GDM1 (cell line): ENCODE measurements at places on chromosomes 4 and X.

- DNase-seq = no peak
Observed at GRCh38 chr4:168449719-168450452, 30.4 kb downstream of the DDX60L start.

GRCh38 chr4:2385516-2385915, 32.9 kb downstream of the ZFYVE28 start:
- no peak for DNase-seq

DNA sequence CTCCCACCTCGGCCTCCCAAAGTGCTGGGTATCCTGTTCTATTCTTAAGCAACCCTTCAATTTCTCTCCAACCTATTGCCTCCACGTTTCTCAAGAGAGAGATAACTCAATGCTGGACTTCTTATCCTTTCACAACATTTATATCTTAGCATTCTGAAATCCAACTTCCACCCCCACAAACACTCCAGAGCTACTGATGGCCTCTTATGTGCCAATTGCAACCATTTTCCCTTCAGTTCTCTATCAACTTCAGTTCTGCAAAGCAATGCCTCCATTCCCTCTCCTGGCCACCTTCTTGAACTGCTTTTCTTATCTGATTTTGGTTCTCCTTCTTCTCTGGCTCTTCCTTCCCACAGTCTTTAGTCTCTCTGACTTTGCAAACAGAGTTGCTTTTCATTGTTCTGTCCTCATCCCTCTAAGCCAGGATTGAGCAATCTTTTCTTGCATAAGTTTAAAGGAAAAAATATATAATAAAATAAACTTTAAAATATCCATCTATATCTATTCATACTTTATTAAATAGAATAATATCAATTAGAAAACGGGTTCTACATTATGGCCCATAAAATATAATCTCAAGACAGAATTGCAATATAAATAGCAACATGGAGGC, 3.6 kb upstream of the STBD1 start:
- DNase-seq = no peak

DNA sequence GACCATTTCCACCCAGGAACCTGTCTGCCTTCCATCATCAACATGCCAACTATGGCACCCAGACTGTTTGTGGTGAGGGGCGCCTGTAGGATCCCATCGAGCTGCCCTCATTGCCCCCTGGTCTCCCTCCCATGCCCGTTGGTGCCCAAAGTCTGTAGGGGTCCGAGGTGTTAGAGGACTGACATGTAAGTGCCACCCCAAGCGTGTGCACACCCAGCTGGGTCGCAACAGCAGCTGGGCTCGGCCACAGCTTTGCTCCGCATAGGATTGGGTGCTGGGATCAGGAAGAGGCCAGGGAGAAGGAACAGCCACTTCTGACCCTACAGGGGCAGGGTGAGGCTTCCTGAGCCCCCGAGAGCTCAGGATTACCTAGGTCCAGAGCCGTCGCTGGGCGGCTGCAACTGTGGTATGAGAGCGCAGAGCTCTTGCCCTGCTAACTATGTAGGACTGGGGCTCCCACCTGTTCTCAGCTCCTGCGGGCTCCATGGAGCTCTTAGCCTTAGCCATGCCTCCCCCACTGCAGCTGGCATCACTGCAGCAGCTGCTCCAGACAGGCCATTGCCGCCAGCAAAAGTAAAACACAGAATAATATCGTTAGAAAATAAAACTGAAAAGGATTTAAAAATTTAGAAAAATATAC, 1160.3 kb downstream of the FSTL5 start:
- DNase-seq = no peak

- DNase-seq = no peak
Observed at GRCh38 chr4:57865264-57865663, 755.1 kb upstream of the IGFBP7 start.

- DNase-seq = no peak
Observed at GRCh38 chrX:154012336-154012991, 7.2 kb downstream of the IRAK1 start.

GRCh38 chr4:93657527-93657926, 171.0 kb upstream of the ATOH1 start:
- DNase-seq = no peak

DNA sequence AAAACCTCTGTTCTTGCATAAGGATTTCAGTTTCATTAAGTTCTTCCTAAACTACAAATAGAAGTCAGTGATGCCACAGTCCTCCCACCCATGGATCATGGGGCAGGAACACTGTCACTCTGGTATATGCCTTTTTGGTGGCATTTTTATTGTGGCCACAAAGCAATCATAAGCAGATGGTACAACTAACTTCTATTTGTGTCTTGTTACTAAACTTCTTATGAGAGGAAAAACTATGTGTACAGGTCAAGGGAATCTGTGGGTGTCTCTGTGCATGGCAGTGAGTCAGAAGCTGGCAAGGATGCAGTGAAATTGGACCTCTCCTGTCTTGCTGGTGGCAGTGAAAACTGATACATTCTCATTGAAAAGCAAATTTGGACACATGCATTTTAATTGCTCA, 245.0 kb upstream of the GPC4 start:
- DNase-seq = no peak

GRCh38 chrX:134249241-134249640, 12.3 kb downstream of the CCDC160 start:
- no peak for DNase-seq

- DNase-seq = no peak
Observed at GRCh38 chr4:83599183-83599582, 63.3 kb downstream of the GPAT3 start.

DNA sequence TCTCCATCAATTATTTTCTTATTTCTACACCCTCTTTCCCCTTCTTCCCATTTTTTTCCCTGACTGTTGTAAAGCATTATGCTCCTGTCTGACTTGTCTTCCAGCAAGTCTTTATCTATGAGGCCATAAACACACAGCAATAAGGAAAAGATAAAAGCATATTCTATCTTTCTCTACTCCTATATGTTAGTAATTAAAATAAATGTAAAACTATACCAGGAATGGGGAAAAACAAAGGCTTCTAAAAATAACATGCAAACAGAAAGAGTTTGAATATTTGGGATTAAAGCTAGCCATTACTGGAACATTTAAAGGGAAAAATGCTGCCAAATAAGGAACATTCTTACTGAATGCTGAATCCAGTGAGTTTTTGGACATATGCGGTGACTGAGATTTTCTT, 471.7 kb upstream of the HS3ST1 start:
- DNase-seq = no peak

DNA sequence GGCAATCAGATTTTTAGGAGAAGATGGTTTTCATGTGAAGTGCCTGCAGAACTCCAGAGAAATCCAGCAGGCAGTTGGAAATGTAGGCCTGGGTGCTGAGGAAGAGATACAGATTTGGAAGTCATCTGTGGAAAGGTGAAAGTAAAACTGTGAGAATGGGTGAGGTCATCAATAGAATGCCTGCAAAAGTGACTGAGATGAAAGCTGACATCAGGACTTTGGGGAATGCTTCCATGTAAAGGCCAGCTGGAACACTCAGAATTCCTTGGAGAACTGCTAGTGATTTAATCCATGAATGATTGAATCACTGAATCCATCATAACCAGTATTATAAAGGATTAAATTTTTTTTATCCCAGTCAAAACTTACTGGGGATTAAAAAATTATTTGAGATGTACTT, 124.5 kb upstream of the GIMD1 start:
- no peak for DNase-seq

DNA sequence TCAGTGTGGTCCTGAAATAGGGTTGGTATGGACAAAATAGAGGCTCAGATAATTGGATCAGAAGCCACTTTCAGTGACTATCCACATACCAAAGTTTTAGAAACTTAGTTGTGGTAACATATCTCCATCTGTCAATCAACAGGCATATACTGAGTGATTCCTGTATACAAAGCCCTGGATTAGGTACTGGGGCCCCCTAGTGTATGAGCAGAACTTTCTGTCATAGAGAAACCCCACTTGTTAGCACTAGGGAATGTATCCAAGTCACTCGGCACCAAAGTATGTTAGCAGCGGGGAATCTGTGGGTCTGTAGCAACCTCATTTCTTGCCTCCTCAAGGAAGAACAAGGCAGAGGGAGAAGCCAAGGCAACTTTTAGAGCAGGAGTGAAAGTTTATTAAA, 50.7 kb downstream of the MAP7D3 start:
- DNase-seq = no peak

- DNase-seq = no peak
Observed at GRCh38 chrX:78378476-78379115, 51.2 kb upstream of the CYSLTR1 start.

DNA sequence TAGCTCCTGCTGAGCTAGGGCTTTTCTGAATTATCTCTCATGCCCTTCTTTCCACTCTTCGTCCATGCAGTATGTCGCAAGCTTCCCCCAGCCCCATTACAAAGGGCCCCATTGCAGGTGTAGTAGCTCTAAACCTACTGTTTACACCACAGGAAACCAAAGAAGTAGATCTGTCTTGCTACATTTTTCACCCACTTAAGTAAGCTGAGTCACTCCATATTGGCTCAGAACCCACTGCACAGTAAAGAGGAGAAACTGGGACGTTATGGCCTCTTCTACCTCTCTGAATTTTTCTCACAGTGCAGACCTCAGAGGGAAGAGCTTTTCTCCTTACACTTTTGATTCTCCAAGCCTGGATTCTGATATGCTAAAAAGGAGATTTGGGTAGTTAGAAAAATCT, 200.2 kb downstream of the SMARCA1 start:
- DNase-seq = no peak

DNA sequence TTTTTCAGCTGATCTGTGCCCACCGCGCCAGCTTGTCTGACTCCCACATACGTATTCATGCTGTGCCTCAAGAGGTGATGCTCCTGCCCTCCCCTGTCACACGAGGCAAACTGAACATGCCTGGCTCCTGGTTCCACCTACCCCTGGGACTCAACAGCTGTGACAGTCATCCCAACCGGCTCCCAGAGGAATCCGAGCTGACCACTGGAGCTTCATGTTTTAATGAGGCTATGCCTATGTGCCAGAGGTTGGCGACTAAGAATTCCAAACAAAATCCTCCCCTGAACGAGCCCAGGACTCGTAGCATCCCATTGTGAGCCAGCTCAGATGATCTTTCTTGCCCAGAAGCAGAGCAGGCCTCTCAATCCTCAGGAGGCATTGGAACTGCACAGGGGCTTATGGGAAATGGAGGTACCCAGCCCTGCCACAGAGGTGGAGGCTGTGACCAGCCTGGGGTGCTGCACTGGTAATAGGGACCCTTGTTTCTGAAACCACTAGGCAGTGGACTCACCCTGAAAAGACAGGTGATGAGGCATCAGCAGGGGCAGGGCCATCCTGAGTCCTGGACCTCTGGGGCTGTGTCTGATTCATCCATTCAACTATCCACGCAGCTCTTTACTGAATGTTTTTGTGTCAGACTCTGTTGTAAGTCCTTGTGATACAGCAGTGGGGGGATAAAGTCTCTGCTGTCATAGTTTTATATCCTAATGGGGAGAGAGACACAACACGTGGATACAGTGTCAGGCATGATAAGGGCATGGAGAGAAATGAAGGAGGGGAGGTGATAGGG, 325.0 kb downstream of the EVC2 start:
- DNase-seq = no peak

DNA sequence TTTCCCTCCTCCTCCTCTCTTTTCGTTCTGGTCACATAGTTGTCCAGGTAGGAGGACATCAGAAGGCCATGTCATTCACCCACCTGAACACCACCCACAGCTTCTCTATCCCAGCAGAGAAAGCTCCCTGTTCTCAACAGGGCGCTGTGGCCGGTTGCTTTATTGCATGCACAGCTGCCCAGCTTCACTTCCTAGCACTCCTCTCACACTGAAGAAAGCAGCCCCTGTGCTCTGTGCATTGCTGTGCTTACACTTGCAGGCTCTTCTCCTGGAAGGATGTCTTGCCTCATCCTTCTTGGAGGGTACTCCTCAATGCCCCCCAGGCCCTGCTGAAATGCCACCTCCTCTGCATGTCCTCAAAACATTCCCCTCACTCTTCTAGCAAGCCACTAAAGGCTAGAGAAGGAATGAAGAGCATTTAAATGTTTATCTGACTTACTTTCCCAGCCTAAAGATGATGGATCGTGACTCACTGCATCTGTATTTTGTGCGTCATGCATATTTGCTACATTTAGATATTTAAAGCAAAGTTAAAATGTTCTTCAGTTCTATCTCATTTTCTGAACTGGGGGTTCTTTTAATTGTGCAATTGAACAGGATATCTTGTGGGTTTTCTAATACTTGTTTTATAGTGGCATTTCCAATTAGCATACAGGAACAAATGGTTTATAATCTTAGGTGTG, 186.4 kb upstream of the PUDP start:
- no peak for DNase-seq

GRCh38 chr4:77818073-77818601, 1.0 kb downstream of the CNOT6L start:
- peak; percentile 60 for DNase-seq

DNA sequence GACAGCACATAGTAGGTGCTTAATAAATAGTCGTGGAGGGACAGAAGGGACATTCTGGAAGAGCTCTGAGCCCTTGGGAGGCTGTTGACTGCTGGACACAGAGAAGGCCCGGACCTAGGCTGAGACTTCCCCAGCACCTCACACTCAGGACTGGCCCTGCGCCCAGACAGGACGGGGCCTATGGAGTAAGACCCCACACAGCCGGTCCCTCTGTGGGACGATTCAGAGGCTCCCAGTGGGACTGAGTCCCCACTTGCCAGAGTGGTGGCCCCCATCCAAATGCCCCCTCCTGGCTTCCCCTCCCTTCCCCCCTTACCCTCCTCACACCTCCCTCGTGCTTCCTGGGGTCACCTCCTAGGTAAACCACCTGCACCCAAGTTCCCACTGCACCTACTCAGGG, 8.9 kb downstream of the ABLIM2 start:
- DNase-seq = no peak

DNA sequence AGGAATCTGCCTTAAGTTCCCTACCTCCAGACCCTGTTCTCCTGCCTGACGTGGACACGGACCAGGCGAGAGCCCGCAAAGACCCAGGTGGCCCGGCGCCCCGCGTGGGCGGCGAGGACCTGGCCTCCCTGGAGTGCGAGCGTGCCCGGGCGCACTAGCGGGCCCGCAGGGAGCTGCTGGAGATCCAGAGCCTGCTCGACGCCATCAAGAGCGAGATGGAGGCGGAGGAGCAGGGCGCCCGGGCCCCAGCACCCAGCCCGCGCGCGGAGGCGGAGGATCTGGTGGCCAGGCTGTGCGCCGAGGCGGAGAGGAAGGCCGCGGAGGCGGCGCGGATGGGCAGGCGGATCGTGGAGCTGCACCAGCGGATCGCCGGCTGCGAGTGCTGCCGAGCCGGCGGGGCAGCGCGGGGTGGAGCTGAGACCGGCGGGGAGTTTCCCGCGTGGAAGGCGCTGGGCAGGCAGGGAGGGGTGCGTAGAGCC, 18.2 kb downstream of the MRFAP1 start:
- no peak for DNase-seq

- no peak for DNase-seq
Observed at GRCh38 chr4:79472693-79473438, 64.8 kb upstream of the GK2 start.
